ENCODE measurements at places on chromosomes 12 and 14.

DNA sequence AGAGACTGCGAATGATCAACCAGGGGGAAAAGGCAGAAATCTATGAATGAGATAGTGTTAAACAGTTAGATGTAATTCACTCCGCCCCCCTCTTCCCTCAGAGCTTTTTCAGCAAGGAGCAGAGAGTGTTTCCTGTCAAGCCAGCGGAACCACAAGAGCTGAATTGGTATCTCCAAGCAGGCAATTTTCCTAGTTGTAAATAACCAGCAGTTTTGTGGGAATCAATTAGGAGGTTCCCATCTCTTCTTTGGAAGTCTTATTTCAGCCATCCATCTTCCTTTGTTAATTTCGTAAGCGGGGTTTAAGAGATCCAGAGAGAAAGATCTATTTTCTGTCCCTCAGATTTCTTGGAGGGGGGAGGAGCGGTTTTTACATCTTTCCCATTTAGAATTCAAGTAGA is 178.0 kb downstream of the FOXN3 start:
- DNase-seq = no peak

DNA sequence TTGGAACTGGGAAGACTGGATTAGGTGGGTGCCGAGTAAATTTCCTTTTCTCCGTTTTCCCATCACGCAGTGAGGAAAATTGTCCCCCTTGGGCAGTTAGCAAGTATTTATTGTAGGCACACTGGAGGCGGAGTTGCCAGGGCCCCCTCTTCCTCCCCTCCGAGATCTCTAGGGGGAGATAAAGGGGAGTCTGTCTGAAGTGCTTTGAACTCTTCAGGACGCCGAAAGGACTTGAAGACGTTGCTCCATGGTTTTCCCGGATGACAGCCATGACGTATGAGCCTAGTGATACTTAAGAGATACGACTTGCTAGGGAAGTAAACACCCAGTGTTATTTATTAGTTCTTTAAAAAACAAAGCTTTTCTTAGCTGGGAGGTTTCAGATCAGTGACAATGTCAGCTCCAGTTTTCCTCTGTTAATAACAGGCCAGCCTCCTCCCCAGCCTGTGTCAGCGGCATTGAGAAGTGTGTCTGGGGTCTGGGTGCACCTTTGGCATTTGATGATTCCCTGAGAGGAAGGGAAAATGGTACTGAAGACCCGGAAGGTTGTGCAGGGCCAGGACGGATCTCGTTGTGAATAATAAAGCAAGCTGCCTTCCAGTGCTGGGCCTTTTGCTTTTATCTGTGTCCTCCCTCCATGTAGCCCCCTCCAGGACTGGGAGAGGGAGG is 78.7 kb downstream of the TSPAN9 start:
- no peak for DNase-seq

- DNase-seq = no peak
Measured at GRCh38 chr12:39368096-39368495, 74.8 kb downstream of the KIF21A start.

- DNase-seq = no peak
Measured at GRCh38 chr14:100556936-100557505, 30.2 kb downstream of the BEGAIN start.

DNA sequence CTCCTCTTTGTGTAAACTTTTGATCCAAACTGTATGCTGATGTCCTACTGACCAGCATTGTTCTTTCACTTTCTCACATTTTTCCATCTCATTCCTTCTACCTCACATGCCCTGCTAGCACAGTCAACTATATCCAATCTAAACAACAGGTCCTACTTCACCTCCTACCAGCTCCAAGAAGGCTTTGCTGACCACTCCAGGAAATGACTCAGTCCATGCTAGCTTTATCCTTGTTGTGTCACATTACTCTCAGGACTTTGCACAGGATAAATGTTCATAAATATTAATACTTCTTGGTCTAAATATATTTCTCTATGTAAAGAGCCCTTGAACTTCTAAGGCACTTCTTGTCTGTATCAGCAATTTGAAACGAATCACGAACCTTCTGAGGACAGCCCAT is 64.9 kb upstream of the PCED1B start:
- no peak for DNase-seq

DNA sequence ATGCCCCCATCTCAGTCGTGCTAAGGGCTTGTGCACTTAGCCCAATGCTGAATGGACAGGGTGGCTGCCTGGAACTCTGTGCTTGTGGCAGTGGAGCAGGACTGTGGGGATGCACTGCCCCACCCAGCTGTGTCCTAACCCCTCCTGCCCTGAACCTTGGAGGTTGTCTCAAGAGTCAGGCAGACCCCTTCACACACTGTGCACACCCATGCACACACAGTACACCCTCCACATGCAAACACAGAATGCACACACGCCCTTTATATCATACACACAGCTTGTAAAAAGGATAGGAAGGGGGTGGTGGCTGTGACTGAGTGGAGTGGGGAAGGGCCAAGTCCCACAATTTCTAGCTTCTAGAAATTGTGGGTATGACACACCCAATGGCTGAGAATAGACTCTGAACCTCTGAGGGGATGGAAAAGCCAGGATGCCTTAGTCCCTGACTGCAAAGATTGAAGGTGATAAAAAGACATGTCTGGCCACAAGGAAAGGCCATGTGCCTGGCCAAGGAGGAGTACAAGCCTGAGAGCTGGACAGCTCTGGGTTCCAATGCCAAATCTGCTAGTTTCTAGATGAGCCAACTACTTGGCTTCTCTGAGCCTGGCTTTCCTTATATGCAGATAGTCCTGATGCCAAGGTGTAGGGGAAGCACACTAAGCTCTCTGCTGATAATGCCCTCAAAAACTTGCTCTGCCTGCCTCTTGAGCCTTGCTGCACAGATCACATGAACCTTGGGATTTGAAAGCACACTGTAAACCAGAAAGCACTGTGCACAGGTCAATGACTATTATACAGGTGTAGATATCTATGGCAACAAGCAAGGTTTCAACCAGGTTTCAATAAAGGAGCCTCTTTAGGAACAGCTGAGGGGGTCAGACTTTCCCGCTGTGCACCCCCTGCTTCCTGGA is 8.4 kb downstream of the KRT8 start:
- no peak for DNase-seq

DNA sequence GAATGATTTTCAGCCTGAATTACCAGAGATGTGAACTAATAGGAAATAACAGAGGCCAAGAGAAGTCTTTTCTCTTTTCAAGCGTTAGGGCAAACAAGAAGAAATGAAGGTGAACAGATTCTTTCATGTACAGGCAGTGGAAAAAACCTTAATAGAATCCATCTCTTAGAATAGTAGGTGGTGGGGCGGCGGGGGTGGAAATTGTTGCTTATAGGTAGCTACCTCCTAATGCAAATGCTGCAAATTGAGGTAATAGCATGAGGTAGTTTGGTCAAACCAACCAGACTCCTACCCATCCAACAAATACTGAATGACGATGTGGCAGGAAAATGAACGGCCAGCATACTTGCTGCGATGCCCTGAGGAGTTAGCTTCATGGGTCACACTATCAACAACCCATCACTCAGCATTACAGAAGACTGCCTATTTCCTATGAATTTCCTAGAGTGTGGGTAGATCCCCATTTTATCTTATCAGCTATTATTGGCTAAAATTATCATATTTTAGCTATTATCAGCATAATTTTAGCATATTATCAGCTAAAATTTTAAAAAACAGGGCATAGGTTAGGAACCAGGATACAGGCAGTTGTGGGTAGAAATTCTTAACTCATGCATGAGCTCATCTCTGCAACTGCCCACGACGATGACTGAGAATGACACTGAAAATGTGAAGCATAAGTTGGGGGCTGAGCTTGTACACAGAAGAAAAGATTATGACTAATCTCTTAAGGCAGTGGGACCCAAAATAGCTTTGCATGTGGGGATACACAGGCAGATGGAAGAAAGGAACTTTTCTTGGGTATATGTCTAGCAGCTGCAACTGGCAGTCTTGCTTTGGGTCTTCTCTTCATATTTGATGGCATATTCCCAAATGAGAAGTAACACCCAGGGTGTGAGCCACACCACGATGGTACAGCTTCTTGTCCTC is 68.7 kb downstream of the NIN start:
- no peak for DNase-seq

GRCh38 chr14:101972126-101972866 is 7.9 kb downstream of the DYNC1H1 start:
- DNase-seq = no peak

- DNase-seq = no peak
Measured at GRCh38 chr12:119842380-119842779, 34.7 kb downstream of the CIT start.

DNA sequence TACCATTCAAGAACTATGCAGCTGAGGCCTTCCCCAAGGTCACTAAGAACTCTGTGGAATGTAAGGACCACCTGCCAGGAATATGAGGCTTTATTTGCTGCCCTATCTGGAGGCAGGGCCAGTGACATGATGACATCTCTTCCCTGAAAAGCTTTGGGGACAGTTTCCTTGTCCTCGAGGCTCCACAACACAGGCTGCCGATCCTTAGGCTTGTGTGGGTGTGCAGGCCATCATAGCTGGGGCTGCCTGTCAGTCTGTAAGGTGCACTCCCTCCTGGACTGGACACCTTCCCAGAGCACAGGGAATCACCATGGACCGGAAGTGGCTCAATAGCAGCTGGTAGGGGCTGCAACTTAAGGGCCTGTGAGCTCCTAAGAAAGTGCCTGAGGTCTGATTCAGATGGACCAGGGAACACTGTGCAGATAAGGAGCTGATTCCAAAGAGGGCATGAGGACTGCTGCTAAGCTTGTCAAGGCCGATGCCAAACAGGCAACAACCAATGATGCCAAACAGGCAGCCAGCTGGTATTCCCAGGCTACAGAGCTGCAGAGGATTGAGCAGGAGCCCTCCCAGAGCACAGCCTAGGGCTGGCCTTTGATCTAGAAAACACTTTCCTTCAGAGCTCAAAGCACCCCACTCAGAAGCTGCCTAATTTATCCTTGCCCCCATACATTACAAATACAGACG is 84.3 kb downstream of the CRACR2A start:
- DNase-seq = no peak

- no peak for DNase-seq
Measured at GRCh38 chr12:72272091-72272661, at the start of gene TRHDE. TSS of gene TRHDE (plus strand) at chr12:72272370. CDS start at chr12:72272644, 274 bp downstream.

GRCh38 chr12:8796831-8797626 is 25.4 kb upstream of the A2ML1 start:
- no peak for DNase-seq

- peak; percentile 80 for DNase-seq
Measured at GRCh38 chr12:108616941-108617858, 16.5 kb downstream of the SELPLG start.

DNA sequence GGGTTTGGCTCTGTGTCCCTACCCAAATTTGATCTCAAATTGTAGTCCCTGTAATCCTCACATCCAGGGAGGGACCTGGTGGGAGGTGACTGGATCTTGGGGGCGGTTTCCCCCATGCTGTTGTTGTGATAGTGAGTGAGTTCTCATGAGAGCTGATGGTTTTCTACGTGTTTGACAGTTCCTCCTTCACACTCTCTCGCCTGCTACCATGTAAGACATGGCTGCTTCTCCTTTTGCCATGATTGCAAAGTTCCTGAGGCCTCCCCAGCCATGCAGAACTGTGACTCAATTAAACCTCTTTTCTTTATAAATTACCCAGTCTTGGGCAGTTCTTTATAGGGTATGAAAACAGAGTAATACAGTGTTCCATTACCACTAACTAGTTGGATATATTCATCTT is 10.3 kb upstream of the LRRC23 start:
- no peak for DNase-seq

- peak; percentile 17 for DNase-seq
Measured at GRCh38 chr12:45655186-45655585, 74.3 kb upstream of the ARID2 start.

GRCh38 chr14:81682701-81683100 is 149.0 kb upstream of the SEL1L start:
- DNase-seq = no peak

DNA sequence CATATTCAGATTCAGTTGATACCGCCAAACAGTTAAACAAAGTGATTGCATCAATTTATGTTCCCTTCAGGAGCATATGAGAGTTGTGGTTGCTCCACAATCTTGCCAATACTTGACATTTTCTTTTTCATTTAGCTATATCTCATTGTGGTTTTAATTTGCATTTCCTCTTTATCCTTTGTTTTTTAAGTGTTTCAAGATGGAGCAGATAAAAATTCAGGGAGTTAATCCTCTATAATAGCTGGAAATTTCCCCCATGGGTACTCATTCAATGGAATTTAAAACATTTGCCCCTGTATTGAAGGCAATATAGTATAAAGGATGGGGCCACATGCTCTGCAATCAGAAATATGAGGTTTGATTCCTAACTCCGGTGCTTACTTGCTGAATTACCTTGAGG is 1.1 kb upstream of the EXD2 start:
- DNase-seq = no peak

DNA sequence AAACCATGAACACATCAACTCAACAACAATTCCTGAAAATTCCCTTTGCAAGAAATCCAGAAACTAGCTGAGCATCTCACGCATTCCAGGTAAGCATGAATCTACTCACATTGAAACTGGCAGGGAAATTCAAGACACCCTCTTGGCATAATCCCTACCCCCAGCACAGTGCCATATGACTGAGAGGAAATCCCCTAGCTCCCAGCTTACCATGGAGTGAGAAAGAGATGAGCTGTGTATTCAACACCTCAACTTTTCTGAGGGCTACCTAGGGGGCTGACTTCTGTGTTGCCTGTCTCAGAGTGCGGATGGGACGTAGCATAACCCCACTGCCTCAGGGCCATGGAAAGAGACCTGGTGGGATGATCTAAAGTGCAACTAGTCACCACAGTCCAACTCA is 37.7 kb upstream of the GPR132 start:
- no peak for DNase-seq

DNA sequence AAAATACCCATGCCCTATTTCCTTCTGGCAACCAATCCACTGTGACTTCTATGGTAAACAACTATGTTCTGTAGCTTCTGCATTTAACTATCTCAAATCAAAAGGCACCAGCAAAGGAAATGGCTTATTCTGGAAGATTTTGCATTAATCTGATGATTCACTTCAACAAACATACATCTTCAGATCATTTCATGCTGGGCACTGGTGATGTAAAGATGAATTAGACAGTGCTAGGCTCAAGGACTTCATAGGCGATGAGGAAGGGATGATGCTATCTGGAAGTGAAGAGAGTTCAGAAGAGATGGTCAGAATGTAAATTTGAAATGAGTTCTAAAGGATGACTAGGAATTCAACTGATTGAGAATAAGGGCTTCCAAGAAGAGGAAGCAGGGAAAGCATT is 363.3 kb downstream of the PAWR start:
- DNase-seq = no peak

GRCh38 chr14:52876806-52877205 is 74.0 kb downstream of the FERMT2 start:
- no peak for DNase-seq

DNA sequence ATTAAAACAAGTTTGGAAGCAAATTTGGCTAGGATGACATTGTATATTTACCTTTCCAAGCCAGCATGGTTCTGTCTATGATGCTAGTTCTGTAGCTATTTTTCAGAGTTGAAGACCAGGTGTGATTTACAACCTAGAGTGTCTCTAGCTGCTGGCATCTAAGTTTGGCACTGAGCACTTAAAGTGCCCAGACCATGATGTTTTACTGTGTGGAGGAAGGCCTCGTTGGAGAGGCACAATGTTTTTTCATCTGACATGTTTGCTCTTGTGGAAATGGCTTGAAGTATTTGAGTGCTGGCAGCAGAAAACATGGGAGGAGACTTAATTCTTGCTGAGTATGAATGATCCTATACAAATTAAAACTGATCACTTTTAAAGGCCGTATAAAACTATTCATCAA is 13.0 kb upstream of the C12orf71 start:
- no peak for DNase-seq

- no peak for DNase-seq
Measured at GRCh38 chr14:91149462-91149861, 35.6 kb downstream of the DGLUCY start.

Data from activated T-helper 9 cell treated with anti-CD3 and anti-CD28 coated beads, Interleukin-2, amount 50 U/mL, for 16 hours (primary cell).